Stimulated activated naive CD8-positive, alpha-beta T cell treated with anti-CD3 and anti-CD28 coated beads, Interleukin-15, Interleukin-2, amounts not matched to agents 100 U/mL and 50 U/mL, for 24 hours (primary cell): ENCODE measurements at places on chromosomes 7 and 10.

DNA sequence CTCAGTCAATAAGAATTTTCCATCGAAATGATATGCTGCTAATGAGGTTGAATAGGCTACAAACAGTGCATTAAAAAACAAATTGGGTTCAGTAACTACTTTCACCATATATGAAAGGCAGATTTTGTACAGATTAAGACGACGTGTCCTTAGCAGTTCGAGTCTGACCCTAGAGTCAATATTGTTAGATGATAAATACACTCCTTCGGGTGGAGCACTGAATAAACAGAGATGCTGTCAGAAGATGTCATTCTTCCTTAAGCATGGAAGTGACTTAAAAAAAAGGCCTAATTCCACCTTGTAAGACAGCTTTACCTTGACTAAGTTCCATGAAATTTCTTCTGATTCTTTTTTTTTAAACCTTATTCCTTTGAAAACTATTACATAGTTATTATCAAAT, 5.8 kb upstream of the AGR2 start:
- DNase-seq: no peak

DNA sequence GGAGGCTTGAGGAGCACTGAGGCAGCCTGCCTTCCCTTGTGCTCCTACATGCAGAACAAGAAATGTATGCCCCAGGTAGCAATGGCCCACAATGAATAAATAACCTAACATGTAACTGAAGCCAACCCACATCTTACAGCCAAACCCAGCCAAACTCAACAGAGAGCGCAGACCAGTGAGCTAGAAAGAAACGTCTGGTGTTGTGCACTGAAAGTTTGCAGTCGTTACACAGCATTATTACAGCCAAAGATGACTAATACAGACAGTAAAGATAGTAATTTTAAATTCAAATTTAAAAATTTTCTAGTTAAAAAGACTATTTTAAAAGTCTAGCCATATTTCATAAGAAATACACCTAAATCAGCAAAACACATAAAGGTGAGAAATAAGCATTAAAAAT, 11.2 kb downstream of the USP6NL start:
- DNase-seq: no peak

GRCh38 chr7:34452363-34452762, 205.7 kb upstream of the NPSR1 start:
- no peak for DNase-seq

- no peak for DNase-seq
Measured at GRCh38 chr7:30751696-30752273, at the start of gene INMT. Gene INMT, plus strand, starts transcription at chr7:30752135. Its CDS starts 16 bp downstream, at chr7:30752151.

- DNase-seq: no peak
Measured at GRCh38 chr7:158923928-158924511, 67.7 kb downstream of the DYNC2I1 start.

GRCh38 chr10:15478429-15478828, 107.3 kb upstream of the FAM171A1 start:
- DNase-seq: no peak

- no peak for DNase-seq
Measured at GRCh38 chr7:106358103-106358663, 73.4 kb upstream of the NAMPT start.

DNA sequence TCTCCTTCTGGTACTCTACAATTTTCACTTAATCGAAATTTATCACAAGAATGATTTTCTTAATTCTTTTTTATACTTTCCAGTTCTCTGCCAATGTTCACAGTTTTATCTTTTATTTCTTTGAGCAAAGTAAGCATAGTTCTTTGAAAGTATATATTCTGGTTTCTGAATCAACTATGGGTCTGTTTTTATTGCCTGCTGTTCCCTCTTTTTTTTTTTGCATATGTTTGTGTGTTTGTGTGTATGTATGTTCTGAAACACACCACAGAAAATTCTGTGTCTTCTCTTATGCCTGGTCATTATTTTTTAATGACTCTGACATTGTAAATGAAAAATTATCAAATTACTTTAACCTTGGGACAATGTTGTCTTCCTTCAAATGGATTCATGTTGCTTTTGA, 15.9 kb upstream of the TMEM273 start:
- DNase-seq: no peak

GRCh38 chr10:64535131-64535867, 1014.1 kb downstream of the REEP3 start:
- DNase-seq: no peak

DNA sequence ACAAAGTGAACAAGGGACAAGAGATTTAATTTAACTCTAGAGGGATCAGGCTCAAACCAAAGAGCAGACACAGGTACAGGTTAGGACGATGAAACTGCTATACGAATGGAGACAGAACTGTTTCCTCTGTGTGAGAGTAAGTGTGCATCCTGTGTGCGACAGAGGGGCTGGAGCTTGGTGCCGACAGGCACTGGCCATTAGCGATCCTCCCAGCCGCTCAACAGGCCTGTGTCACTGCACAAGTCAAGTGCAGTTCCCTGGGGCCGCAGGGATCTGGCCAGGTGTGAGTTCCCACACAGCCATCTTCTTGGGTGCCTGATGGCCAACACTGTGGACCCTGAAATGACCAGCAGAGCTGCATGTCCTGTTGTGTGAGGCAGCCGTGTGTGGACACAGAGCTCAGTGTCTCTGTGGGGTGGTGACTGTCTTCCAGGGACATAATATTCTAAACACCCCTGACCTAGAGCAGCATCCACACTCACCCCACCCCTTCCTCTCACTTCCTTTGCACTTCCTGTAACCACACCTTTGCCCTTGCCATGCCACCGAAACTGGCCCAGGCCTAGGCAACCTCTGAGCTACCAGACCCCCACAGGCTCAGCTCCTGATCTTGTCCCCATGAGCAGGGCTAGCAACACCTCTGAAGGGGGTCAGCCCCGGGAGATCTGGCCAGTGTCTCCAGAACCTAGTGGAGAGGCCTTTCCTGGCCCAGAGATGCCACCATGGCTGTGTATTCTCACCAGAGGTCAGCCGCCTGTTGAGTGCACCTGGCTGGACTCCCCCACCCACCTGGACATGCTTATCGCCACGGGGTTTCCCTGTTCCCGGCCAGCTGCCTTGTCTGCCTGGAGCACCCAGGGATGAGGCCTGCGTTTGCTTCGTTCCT, 11.7 kb upstream of the TBRG4 start:
- DNase-seq: no peak

GRCh38 chr10:6729861-6730344, 149.8 kb upstream of the PRKCQ start:
- DNase-seq: no peak

DNA sequence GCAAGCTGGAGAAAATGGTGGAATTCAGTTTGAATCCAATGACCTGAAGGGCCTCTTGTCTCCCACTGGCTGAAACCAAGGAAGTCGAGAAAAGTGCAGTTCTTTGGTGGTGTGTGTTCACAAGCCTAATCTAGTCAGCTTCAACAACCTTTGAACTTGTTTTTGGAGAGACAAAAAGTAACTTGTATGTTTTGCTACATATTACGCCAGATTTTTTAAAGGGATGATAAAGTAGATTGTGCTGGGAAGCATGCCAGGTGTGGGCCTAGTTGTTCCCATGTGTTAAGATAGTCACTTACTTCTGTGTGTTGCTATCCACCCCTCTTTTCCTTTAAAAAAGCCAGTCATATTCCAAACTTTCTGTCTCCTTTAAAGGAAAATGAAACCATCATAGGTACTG, 79.7 kb upstream of the FAM3C start:
- no peak for DNase-seq

DNA sequence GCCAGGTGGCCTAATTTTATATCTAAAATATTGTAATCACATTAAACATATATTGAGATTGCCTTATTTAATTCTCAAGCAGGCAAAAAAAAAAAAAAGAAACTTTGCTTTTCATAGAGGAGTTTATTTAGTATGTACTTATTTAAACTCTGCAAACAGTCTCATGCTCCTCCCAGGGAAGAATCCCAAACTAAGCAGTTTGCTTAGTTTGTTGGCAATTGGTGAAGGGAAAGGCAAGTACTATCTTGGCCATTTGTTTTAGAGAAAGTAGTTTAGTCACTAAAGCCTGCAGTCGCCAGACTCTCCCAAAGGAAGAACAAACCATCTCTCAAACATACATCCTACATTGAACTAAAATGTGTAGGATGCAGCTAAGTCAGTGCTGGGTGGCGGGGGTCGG, 226.8 kb downstream of the CDC14C start:
- DNase-seq: no peak

DNA sequence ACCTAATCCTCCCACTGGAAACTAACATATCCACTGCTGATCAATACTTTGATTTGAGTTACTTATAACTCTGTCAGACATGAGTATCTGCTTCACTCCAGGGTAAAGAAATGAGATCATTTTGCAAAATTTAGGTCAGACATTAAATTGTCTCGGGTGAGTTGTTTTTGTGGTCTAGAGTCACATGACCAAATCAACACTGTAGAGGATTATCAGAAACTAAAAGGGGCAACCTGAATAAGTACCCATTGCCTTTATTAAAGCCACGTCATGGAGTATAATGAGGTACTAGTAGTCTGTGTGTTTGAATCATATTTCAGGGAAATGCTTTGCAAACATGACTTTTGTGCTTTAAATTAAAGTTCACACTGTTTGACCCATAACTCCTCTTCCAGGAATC, 107.7 kb upstream of the ADO start:
- no peak for DNase-seq

- DNase-seq: no peak
Measured at GRCh38 chr7:73844848-73845460, 2.6 kb upstream of the METTL27 start.
